ENCODE measurements at places on chromosomes 5 and 9. TPM values are rescaled to one million over a fixed set of nuclear protein-coding genes. Genes with fewer than 3 reads are reported as not detected.

DNA sequence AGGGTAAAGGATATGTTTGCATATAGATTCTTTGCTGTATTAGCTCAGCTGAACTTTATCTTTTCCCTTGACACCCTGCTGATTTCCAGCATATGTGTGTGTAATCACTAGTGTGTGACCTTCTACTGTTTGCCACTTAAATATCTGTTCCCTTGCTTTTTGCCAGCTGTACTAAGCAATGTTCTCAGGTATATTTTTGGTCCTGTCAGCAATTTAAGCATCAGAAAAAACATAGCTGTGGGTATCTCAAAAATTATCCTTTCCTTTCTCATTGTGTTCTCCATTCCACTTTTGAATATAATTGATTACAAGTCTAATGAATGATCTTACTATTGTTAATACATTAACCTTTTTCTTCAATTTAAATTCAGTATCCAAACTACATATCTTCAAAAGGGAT lies 59.2 kb upstream of the CDH10 start:
- DNase-seq, result no peak

GRCh38 chr5:131536211-131536826 lies 98.7 kb downstream of the RAPGEF6 start:
- peak; percentile 65 for DNase-seq

DNA sequence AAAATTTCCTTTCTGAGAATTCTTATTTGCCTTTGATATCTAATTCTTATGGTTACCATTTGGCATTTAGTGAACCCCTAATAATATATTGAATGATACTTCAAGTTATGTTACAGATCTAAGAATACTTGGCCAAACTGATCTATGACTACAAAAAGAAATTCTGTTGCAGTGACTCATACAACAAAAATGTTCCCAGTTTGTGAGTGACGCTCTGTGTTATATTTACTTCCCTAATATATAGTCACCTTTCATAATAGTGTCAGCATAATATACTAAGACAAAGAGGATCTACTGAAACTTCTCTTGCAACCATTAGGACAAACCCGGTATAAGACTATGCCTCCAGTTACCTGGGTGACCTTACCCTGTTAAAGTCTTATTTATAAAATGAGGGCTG lies 216.9 kb upstream of the TLX3 start:
- no peak for DNase-seq

GRCh38 chr9:94760010-94760409 lies 33.5 kb downstream of the AOPEP start:
- no peak for DNase-seq

Gene ADAMTS16
- total RNA-seq, result 4.3 TPM

DNA sequence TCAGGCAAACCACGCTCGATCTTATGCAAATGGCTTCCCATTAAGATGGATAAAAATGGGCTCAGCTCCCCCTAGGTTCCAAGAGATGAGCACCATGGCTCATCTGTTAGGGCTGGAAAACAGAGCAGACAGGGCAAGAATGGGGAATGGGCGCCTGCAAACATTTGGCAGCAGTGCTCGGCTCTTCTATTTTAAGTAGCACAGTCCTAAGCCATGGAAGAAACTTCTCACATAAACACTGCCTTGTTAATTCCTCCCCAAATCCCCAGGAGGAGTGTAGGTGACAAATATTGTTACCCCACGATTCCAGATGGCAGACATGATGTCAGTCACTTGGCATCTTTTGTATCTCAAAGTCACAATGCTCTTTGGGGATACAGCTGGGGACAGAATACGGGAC lies 221.8 kb downstream of the ICE1 start:
- no peak for DNase-seq

Gene FGF18
- total RNA-seq, result 27.8 TPM
